NCI-H1930 (cell line): ENCODE measurements at places on chromosomes 5 and 9.
A peak's percentile ranks its signal among the peaks of the same experiment; 100 is the strongest.

- DNase-seq, result no peak
These were observed 209.0 kb upstream of the MVB12B start for GRCh38 chr9:126117631-126118030.

- no peak for DNase-seq
These were observed 110.8 kb downstream of the LHFPL2 start for GRCh38 chr5:78537821-78538220.

DNA sequence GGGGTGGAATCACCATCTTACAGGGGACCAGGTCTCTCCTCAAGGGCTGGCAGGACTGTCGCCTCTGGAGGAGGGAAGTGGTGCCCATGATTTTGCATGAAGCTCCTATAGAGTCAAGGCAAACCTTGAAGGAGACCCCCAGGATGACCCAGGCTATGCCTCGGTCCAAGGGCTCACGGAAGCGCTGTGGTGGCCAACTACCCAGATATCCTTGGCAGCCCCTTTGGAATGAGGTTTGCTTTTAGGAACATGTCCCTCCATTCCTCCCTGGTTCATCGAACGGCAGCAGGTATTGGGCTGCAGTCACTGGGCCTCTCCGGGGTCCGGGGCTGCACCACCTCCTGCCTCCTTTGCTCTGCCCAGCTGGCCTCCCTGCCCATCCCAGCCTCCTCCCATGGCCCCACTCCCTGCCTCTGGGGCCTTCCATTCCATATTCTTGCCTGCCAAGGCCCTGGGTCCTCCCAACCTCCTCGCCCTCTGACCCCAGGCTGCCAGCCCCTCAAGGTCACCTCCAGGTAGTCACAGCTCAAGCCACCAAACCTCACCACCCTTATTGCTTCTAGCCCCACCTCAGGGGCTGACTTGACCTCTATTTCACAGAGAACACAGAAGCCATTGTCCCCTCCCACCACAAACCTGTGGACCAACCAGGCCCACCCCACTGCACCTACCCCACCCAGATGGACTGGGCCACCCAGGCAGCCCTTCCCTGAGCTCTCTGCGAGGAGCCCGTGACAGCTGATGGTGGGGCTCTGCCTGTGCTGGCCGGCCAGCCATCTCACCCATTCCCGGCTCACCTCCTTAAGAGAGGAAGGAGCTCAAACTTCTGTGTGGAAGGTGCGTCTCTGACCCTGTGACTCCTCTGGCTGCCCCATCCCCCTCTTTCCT, 3.6 kb upstream of the IL3 start:
- DNase-seq, result no peak

DNA sequence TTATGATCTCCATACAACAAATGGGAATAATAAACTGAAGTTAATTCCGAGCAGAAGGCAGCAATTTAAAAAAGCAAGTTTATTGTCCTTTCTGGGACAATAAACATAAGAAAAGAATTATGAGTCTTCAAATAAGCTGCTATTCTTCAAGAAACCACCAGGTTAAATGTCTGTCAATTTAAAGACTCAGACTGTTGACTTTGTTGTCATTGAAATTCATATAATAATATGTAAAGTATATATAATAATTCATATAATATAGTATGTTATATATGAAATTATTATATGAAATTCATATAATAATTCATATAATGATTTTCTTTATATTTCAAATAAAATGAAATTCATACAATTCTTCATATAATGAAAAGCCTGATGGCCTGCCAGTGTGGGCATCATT, 497.5 kb upstream of the RGMB start:
- no peak for DNase-seq

DNA sequence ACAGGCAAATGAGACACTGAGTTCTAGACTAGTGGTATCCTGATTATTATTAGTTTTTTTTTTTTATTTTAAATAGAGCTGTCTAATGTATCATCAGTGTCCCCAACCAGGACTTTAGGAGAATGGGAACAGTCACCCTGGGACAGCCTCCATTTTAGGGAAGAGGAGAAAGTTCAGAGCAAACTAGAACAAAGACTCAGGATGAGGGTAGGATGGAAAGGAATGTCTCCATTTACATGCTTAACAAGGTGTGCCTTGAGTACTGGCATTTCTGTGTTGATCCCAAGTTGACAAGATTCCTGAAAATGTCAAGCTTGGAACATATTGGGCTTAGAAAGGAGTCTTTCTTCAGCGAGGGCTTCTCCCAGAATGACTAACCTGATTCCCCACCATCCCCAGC, 223.5 kb downstream of the ARRDC3 start:
- no peak for DNase-seq

- DNase-seq, result no peak
These were observed 176.9 kb downstream of the PALM2AKAP2 start for GRCh38 chr9:109956717-109957440.

DNA sequence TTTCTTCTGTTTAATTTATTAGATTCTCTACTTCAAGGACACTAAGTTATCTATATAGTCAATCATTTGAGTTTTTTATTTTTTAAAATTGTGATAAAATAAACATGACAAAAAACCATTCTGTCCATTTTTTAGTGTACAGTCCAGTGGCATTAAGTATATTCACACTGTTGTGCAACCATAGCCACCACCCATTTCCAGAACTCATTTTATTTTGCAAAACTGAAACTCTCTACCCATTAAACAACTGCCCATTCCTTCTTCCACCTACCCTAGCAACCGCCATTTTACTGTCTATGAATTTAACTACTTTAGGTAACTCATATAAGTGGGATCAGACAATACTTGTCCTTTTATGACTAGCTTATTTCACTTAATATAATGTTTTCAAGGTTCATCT, 275.6 kb downstream of the SH3GL2 start:
- no peak for DNase-seq

DNA sequence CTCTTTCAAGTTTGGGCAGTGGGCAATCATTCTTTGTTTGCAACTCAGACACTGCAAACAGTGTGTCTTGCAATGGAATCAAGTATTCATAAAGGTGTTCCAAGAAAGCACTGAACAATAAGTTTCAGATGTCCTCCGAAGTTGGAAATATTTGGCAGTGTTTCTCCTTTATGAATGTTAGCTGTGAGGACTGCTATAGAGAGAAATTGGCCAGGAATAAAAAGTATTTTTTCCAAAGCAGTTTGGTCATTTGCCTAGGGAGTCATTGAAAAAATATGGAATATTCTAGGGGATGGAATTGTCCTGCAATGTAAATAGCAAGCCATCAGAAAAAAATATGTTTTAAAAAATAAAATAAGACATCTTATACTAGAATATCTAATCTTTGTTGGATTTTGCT, 688.6 kb upstream of the SEMA6A start:
- no peak for DNase-seq

- DNase-seq, result no peak
These were observed 113.9 kb downstream of the WNK2 start for GRCh38 chr9:93297659-93298497.

- DNase-seq, result no peak
These were observed 269.0 kb upstream of the MPDZ start for GRCh38 chr9:13548535-13548934.

DNA sequence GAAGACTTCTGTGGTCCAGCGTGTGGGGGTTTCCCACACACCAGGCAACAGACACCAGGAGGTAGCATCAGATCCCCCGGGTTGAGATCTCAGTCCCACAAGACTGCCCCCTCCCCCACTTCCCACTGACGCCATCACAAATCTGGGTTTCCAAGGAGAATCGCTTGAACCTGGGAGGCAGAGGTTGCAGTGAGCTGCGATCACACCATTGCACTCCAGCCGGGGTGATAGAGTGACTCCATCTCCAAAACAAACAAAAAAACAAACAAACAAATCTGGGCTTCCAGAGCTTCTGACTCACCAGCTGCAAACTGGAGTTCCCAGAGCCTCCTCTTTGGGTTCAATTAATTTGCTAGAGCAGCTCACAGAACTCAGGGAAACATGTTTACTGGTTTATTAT, 4.7 kb upstream of the GBGT1 start:
- no peak for DNase-seq

DNA sequence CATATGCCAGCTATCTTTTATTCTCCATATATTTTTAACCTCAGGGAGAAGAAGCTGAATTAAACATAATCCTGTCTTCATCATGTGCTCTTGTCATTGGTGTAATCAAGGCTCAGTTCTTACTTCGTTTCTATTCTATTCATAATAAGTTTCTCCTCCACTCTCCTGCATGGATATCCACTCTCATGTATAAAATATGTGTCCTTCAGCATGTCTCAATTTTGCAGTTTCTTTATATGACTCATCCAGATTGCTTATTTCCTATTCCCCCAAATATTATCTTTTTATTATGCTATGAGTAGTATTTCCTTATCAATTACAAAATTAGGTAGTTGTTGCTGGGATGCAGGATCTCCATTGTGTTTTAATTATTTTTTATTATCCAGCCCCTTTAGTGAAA, 643.7 kb upstream of the ACO1 start:
- no peak for DNase-seq

DNA sequence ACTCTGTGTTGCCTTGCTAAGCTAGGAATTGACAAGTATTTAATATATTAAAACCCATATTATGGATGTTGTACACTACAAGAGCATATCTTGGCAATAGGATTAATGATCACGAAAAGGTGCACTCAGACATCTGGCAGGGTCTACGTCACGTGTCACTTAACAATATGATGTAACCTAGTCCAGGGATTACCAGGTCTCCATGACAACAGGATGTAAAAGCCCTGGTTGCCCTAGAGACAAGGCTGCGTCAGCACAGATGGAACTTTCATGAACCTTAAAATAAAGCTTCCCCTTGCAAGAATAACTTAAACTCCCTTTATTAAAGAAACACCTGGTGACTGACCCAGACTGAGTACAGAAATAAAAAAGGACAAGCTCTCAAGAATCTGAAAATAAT, 717.8 kb downstream of the CDH18 start:
- no peak for DNase-seq

- DNase-seq, result no peak
These were observed 56.2 kb downstream of the ANGPTL2 start for GRCh38 chr9:127066060-127066850.

- no peak for DNase-seq
These were observed 17.8 kb downstream of the SHC3 start for GRCh38 chr9:89160806-89161205.

DNA sequence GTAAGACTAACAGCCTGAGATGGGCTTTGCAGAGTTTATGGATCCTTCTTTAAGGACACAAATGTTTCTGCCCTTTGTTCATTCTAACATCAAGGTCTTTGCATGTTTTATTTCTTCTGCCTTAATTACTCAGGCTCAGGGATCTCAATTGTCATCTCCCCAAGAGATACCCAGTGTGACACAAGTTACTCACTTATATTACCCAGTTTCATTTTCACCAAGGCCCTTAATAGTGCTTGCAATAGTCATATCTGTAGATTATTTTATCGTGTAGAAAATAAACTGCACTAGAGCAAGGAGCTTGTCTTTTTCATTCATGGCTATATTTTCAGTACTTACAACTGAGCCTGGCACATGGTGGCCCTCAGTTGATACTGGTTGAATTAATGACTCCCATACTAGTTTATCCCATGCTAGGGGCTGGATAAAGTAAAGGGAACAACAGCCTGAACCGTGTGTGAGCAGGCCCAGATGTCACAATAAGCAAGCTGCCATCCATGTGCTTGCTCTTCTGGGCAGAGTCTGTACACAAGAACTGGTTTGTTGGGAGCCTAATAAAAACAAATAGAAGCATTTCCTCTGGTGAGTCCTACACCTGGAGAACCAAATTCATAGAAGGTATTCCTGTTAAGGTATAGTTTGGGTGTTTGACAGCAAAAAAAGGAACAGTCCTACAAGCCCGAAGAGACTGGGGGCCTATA, 112.5 kb upstream of the CD180 start:
- DNase-seq, result no peak

- peak; percentile 13 for DNase-seq
These were observed 52.3 kb downstream of the PSD2 start for GRCh38 chr5:139847790-139848507.

- no peak for DNase-seq
These were observed 117.0 kb downstream of the TRPM6 start for GRCh38 chr9:74770508-74771261.

GRCh38 chr5:60210810-60211209, 317.3 kb upstream of the PDE4D start:
- no peak for DNase-seq

DNA sequence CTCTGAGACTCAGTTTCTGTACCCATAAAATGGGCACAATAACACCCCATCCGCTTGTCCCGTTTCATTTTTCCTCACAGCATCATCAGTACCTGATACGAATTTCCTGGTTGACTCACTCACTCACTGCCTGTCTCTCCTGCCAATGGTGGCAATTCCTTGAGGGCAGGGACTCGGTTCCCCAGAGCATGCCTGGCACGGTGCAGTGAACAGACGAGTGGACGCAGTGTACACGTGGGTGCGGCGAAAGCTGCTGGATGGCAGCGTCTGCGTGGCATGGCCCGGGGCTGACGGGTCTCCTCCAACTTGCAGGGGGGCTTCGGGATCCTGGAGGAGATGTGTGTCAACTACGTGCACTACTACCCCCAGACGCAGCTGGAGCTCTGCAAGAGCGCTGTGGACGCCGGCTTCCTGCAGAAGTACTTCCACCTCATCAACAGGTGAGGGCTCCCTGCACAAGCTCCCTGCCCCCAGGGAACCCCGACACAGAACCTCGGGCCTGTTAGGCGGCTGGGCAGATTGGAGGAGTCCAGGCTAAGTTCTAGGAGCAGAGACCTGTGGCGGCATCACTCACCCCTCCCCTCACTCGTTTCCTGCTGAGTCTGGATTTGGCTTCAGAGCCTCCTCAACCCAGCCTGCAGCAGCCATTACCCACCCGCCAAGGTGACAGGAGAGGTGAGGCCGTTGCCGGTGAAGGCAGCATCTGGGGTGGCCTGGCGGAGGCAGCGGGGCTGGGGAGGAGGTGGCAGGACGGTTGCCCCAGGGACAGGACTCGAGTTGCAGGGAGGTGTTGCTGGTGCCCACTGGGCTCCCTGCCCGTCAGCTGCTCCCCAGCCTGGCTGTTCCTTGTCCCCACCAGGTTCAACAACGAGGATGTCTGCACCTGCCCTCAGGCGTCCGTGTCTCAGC, 20.3 kb downstream of the DBH start:
- no peak for DNase-seq

GRCh38 chr9:136614372-136614922, 48.3 kb upstream of the EGFL7 start:
- no peak for DNase-seq

- DNase-seq, result no peak
These were observed 80.7 kb downstream of the ANKH start for GRCh38 chr5:14790911-14791310.

- no peak for DNase-seq
These were observed 59.1 kb downstream of the ZNF462 start for GRCh38 chr9:106922026-106922425.

- DNase-seq, result no peak
These were observed 53.6 kb downstream of the SEMA4D start for GRCh38 chr9:89444274-89444673.

GRCh38 chr9:69172895-69173294, 1.2 kb upstream of the TJP2 start:
- DNase-seq, result no peak
